Activated T-helper 2 cell treated with anti-CD3 and anti-CD28 coated beads, Interferon-gamma antibody, Interleukin-2, Interleukin-4, amounts not matched to agents 10 μg/mL and 5 μg/mL and 100 μg/mL, durations not matched to agents 14 hours and 24 hours and 36 hours (primary cell): ENCODE measurements at places on chromosomes 2 and 18. TPM values are rescaled to one million over a fixed set of nuclear protein-coding genes. Genes with fewer than 3 reads are reported as not detected.

The KRCC1 gene
- total RNA-seq = 17.5 and 18.7 TPM in 2 replicates

The PLA2R1 gene
- total RNA-seq = not detected in 2 replicates

DNA sequence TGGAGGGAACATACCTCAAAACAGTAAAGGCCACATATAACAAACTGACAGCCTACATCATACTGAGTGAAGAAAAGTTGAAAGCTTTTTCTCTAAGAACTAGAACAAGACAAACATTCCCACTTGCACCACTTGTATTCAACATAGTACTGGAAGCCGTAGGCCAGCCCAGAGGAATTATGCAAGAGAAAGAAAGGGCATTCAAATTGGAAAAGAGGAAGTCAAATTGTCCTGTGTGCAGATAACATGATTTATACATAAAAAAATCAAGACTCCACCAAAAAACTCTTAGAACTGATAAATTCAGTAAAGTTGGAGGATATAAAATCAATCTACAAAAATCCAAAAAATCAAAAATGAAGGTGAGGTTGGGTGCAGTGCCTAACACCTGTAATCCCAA lies 8.0 kb upstream of the KDM3A start:
- no peak for DNase-seq
- peaks cover 7% of the 10 kb centered on the region for H3K36me3 ChIP-seq

The SERPINB13 gene
- not detected in 2 replicates for total RNA-seq

- DNase-seq = no peak
- H3K27me3 ChIP-seq = no peaks in the 10 kb centered on the region
- H3K4me1 ChIP-seq = peaks cover 12% of the 10 kb centered on the region
Observed at GRCh38 chr2:29061176-29061575, 13.1 kb downstream of the PCARE start.

The NLRC4 gene
- 0.16 TPM in 1 of 2 replicates, not detected in the other for total RNA-seq

DNA sequence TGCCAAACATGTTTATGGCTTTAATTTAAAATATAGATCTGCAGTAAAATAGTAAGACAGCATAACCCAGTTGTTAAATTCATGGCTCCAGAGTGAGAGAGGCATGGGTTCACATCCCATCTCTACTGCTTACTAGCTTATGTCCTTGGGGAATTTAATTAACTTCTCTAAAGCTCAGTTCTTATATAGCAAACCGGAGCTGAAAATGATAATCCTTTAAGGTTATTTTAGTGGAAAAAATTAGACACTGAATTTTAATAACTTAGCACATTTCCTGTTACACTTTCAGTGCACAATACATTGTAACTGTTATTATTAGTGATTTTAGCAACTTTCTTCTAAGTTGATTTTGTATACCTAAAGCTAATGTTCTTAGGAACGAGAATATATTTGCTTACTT lies 14.8 kb downstream of the SCN9A start:
- no peak for DNase-seq
- H3K36me3 ChIP-seq = no peaks in the 10 kb centered on the region
- H3K27ac ChIP-seq = no peak overlapping the region
- H3K4me1 ChIP-seq = no peaks in the 10 kb centered on the region
- no peaks in the 10 kb centered on the region for H3K27me3 ChIP-seq

The PDCL3 gene
- total RNA-seq = 42.5 and 48.8 TPM in 2 replicates

GRCh38 chr2:36902385-36903120 lies 63.8 kb downstream of the STRN start:
- no peak overlapping the region for H3K4me3 ChIP-seq
- H3K27me3 ChIP-seq = no peaks in the 10 kb centered on the region
- no peak for DNase-seq
- no peaks in the 10 kb centered on the region for H3K4me1 ChIP-seq

DNA sequence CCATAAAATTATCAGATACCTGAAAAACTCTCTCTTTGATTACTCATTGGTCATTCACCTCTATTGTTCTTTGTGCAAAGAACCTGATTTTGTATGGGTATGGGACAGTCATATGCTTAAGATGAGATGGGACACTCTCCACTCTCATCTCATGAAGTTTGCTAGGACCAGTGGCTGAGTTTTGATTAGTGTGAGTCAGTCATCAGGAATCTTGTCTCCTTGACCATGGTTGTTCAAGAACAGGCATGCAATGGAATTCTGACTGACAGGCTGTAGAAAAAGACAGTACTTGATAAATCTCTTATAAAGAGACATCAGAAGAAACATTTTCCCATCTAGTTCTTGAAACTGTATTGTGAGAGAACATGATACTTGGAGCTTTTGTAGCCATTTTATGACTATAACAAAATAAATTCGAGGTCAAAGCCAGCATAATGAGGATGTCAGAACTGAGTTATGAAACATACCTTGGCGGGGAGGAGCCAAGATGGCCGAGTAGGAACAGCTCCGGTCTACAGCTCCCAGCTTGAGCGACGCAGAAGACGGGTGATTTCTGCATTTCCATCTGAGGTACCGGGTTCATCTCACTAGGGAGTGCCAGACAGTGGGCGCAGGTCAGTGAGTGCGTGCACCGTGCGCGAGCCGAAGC lies 367.0 kb downstream of the NR4A2 start:
- H3K4me1 ChIP-seq = no peaks in the 10 kb centered on the region
- no peaks in the 10 kb centered on the region for H3K36me3 ChIP-seq
- H3K27me3 ChIP-seq = no peaks in the 10 kb centered on the region

The CXCR1 gene
- total RNA-seq = not detected in 2 replicates

- no peaks in the 10 kb centered on the region for H3K27me3 ChIP-seq
- no peak for DNase-seq
- H3K4me1 ChIP-seq = peaks cover 13% of the 10 kb centered on the region
Observed at GRCh38 chr2:62147610-62148301, 48.2 kb upstream of the B3GNT2 start.

The SYT4 gene
- not detected in 2 replicates for total RNA-seq

The SATB2 gene
- 0.05 TPM in 2 replicates for total RNA-seq

DNA sequence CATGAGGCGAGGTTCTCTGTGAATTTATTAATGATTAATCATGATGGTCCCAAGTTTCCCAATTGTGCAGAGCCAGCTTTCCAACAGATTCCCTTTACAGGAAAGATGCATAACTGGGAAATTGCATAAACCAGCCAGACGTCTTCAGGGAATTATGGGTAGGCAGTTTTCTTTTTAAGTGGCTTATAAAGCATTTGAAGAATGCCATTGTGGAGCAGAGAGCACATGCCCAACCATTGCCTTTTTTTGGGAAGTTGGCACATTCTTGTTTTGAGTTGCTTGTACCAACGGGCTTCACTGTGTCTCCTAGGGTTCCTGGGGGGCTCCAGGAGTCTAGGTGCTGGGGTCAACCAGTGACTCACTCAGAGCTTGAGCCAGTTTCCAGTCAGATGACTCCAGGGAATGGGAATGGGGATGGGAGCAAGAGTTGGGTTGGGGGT lies 231.7 kb upstream of the FOSL2 start:
- no peaks in the 10 kb centered on the region for H3K4me1 ChIP-seq
- H3K36me3 ChIP-seq = peaks cover 15% of the 10 kb centered on the region
- no peaks in the 10 kb centered on the region for H3K27me3 ChIP-seq
- H3K4me3 ChIP-seq = no peak overlapping the region
- no peak overlapping the region for H3K27ac ChIP-seq

The NEB gene
- total RNA-seq = 0.14 and 0.27 TPM in 2 replicates

GRCh38 chr2:63562751-63563150 lies 25.5 kb downstream of the WDPCP start:
- H3K27ac ChIP-seq = no peak overlapping the region
- peaks cover 5% of the 10 kb centered on the region for H3K4me1 ChIP-seq
- no peak overlapping the region for H3K4me3 ChIP-seq
- H3K36me3 ChIP-seq = peaks cover 3% of the 10 kb centered on the region
- H3K27me3 ChIP-seq = no peaks in the 10 kb centered on the region

DNA sequence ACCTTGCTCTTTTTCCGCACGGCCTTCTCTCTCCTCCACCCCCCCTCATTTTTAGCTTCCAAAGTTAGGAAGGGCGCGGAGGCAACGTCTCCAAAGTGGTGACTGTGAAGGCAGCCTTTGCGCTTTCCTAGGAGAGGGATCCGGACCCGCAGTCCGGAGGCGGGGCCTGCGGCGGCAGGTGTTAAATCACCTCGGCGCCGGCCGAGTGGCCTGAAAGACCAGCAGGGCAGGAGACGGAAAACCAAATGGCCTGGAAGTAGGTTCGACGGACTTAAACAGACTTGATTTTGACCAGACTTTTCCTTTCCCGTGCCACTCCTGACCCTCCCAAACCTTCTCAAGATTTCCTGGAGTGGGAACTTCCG lies 615 bp downstream of the GORASP2 start:
- H3K4me3 ChIP-seq = peak overlapping the region; percentile 92
- H3K27ac ChIP-seq = peak overlapping the region; percentile 94
- no peaks in the 10 kb centered on the region for H3K27me3 ChIP-seq
- H3K36me3 ChIP-seq = peaks cover 48% of the 10 kb centered on the region
- peak; percentile 33 for DNase-seq

GRCh38 chr2:118845522-118846441 lies 1.7 kb downstream of the EN1 start:
- H3K27ac ChIP-seq = peak overlapping the region; percentile 17
- peaks cover 3% of the 10 kb centered on the region for H3K36me3 ChIP-seq
- H3K4me3 ChIP-seq = no peak overlapping the region
- H3K4me1 ChIP-seq = peaks cover 4% of the 10 kb centered on the region
- peaks cover 76% of the 10 kb centered on the region for H3K27me3 ChIP-seq

The LANCL1 gene
- 35.0 and 35.1 TPM in 2 replicates for total RNA-seq
